ENCODE measurements at places on chromosomes 3 and 15.
A peak's percentile ranks its signal among the peaks of the same experiment; 100 is the strongest.

GRCh38 chr3:13879946-13880810 is at the start of gene WNT7A:
Gene WNT7A (minus strand): TSS chr3:13880071. CDS start chr3:13879816, 255 bp downstream.
- DNase-seq, result peak; percentile 7

- DNase-seq, result no peak
Measured at GRCh38 chr3:99114565-99115291, 213.2 kb upstream of the DCBLD2 start.

- DNase-seq, result no peak
Measured at GRCh38 chr3:64008487-64009351, 14.6 kb downstream of the PSMD6 start.

- DNase-seq, result no peak
Measured at GRCh38 chr15:34160735-34161134, 49.2 kb downstream of the KATNBL1 start.

GRCh38 chr3:169403855-169404519 is 259.5 kb downstream of the MECOM start:
- no peak for DNase-seq

- no peak for DNase-seq
Measured at GRCh38 chr3:197430934-197431333, 124.8 kb downstream of the BDH1 start.

DNA sequence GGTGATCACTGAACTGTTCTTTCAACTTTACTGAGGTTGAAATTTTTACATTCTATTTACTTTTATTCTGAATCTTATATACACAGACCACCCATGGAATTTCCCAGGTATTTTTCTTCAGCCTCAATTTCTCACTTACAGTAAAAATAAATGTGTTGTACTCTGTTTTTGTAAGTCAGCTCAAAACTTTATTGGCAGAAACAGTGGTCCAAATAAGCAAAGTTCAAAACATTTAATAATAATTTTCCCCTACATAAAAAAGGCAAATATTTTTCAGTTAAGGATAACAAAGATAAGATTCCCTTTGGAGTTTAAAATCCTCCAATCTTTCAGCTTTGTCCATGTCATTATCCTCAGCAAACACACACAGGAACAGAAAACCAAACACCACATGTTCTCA is 738.0 kb downstream of the FHIT start:
- no peak for DNase-seq

DNA sequence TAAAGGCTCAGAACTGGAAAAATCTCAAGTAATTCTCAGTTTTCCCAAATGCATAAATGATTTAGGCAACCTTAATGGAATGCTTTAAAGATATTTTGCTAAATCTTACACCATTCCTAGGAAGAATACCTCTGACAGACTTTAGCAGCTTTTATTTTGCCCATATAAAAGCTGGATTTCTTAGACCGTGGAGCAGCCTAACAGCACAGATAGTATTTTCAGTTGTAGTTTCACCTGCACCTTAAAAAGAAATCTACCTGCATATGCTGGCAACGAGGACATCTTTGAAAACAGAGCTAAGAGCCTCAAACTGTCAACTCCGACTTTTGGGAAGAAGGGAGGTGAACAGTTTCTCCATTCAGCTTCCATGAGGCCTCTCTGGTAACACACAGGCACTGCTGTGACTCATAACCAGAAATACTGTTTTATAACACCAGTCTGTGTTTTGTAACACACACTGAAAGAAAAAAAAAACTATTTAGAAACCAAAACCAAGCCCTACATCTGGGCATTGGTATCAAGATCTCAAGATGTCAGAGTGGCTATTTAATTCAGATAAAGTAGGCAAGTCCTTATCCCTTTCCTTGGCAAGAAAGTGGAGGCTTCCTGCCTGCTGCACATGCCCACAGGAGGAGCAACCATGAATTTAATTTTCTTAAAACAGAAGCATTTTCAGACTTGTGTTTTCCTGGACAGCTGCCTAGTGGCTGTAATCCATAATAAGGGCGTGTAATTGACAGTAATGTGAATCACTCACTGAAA is 181.5 kb upstream of the ICE2 start:
- DNase-seq, result no peak

DNA sequence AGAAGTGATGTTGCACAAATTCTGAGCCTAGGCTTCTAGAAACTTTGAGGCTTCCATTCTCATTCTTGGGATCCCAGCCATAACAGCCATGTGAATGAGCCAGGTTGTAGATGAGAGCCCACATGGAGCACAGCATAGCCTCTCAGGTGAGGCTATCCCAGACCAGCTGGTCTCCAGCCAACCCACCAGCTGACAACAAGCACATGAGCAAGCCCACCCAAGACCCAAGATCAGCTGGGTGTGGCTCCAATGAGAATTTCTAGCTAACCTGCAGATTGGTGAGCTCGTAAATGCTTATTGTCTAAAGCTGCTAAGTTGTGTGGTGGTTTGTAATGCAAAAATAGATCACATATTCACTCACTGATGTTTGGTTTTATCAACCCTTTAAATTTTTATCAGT is 14.4 kb downstream of the KY start:
- no peak for DNase-seq

GRCh38 chr15:75452364-75452864 is 924 bp upstream of the SIN3A start:
- DNase-seq, result peak; percentile 77

- DNase-seq, result no peak
Measured at GRCh38 chr3:175749981-175750380, 890.8 kb downstream of the NAALADL2 start.

DNA sequence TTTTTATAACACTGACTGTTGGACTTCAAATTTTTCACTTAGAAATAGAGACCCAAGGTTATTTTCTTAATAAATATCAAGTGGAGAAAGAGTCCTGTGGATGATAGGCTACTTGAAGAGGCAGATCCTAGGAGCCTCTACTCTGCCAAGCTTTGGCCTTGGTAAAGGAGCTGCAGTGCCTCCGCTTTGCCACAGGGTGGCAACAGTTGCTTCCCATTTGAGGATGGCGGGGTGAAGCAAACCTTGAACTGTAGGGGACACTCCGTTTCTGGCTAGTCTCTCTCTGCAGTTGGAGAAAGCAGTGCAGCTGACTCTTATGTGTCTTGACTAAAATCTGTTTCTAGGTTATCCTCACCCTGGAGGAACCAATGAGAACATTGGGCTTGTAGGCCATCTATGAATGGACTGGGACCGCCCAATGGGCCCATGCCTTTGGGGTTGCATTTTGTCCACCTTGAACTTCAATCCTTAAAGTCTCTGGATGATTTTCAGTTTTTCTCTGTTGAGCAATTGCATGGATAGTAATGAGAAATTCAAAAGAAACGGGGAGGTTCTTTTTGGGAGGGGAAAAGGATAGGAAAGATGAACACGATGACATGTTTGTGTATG is 9.8 kb downstream of the SCG5 start:
- DNase-seq, result peak; percentile 37

DNA sequence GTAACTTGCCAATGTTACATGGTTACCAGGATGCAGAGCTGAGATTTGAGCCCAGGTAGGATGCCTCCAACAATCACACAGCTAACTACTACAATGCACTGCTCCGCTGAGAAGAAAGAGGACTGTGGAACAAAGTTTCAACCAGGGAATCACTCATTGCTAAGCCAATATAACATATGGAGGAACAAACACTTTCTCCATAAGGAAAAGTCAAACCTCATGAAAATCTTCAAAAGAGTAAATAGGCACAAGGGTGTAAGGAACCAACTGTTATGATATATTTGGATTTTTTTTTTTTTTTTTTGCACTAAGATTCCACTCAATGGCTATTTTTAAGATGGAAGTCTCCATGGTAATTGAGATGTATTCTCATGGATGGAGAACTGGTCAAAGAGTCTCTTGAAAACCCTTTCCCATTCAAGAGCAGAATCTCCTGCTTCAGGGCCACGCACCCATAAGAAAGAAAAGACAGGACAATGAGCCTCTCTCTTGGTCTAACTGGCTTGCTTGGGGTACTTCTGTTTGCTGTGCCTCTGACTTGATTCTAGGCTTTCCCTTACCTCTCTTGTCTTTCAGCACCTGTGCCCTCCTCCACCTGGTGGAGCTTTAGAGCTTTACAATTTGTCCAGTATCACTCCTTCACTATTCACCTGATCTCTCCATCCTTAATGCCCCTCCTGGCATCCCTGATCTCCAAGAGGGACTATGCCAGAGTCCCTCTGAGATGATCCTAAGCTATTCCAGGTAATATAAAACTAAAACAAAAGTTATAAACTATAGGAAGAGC is 252.8 kb downstream of the NTRK3 start:
- DNase-seq, result no peak

DNA sequence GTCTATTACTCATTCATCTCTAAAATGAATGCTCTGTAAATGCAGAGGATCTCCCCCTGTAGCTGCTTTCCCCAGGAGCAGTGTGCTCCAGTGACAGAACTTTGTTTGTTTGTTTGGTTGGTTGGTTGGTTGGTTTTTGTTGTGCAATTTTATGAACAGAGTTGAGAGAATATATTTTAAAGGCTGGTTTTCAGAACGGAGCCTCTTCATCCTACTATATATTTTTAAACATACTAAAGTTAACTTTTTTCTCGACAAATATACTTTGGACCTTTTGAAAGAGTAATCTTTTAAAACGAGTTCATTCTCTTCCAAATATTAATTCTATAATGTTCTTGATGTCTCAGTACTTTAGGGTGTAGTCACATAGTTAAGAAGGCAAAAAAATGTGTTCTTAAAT is 20.2 kb downstream of the RYR3 start:
- DNase-seq, result peak; percentile 48

- DNase-seq, result no peak
Measured at GRCh38 chr15:32053719-32054118, 23.4 kb downstream of the CHRNA7 start.

DNA sequence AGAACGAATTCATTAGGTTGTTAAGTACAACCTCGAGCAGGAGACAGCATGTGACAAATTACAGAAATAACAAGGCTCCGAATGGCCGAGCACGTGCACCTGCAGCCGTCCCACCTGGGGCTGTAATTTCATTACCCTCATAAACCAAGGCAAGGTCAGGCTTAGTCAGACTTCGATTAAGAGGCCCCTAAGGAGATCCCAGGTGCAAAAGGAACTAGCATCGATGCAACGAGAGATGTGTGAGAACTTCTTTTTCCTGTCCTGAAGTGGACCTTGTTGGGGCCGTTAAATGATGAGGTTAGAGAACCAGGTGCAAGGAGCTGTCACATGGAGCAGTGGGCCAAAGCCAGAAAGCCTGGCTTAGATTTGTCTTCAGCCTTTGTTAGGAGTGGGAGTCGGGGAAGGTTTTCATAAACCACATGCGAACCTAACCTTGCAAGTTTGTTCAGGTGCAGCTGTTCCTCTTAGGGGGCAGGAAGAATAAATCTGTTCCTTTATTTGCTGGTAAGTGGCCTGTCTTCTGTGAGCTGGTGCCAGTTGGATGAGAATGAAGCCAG is 559.9 kb upstream of the MCTP2 start:
- no peak for DNase-seq

DNA sequence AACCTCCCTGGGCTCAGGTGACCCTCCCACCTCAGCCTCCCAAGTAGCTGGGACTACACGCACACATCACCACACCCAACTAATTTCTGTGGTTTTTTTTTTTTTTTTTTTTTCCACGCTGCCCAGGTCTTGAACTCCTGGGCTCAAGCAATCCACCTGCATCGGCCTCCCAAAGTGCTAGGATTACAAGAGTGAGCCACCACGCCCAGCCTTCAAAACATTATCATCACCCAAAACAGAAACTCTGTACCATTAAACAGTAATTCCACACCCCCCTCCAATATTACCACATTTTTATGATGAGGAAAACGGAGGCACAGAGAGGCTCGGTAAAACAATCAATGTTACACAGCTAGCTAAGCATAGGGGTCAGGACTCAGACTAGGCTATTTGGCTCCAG is 4.0 kb downstream of the IMP3 start:
- no peak for DNase-seq

DNA sequence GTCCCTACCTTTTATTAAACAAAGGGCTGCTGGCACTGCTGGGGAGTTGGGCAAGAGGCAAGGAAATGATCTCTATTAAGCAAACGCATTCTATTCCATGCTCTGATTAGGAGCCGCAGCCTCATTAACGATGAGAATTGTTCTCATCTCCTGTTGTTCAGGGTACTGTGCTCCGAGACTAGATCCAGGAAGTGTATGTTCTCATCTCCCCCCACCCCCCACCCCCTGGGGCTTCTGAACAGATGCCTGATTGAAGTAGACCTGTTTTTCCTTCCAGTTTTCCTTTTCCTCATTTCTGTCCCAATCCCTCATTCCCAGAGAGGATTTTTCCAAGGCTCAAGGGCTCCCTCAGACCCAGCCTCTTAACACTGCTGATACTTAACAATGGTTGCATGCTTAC is 81.6 kb upstream of the FEZF2 start:
- DNase-seq, result no peak

DNA sequence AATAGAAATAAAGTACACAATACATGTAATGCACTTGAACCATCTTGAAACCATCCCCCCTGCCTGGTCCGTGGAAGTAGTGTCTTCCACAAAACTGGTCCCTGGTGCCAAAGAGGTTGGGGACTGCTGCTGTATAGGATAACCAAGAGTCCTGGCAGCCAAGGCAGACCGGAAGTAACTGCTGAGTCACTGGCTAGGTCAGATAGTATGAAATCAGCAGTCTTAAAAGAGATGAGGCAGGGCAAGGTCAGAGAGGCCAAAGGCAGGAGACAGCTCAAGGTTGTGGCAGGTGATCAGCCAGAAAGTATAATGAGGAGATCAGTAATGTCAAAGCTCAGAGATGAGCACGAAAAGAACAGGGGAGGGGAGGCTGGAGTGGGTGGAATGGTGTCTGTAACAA is 60.2 kb downstream of the MAP3K13 start:
- DNase-seq, result no peak
